ENCODE measurements at places on chromosomes 3 and 15. TPM values are rescaled to one million over a fixed set of nuclear protein-coding genes. Genes with fewer than 3 reads are reported as not detected.

The FMN1 gene
- not detected for total RNA-seq

The SEMA5B gene
- total RNA-seq: not detected

The PTX3 gene
- total RNA-seq: not detected

The ZNF662 gene
- 0.12 TPM for total RNA-seq

The SLC2A2 gene
- total RNA-seq: not detected

The CIP2A gene
- total RNA-seq: 58.3 TPM

The MB21D2 gene
- total RNA-seq: 8.6 TPM

The B3GALNT1 gene
- total RNA-seq: 3.3 TPM

The GOLGA8S gene
- 0.07 TPM for total RNA-seq

The NEO1 gene
- 5.8 TPM for total RNA-seq

The HIGD2B gene
- total RNA-seq: not detected

DNA sequence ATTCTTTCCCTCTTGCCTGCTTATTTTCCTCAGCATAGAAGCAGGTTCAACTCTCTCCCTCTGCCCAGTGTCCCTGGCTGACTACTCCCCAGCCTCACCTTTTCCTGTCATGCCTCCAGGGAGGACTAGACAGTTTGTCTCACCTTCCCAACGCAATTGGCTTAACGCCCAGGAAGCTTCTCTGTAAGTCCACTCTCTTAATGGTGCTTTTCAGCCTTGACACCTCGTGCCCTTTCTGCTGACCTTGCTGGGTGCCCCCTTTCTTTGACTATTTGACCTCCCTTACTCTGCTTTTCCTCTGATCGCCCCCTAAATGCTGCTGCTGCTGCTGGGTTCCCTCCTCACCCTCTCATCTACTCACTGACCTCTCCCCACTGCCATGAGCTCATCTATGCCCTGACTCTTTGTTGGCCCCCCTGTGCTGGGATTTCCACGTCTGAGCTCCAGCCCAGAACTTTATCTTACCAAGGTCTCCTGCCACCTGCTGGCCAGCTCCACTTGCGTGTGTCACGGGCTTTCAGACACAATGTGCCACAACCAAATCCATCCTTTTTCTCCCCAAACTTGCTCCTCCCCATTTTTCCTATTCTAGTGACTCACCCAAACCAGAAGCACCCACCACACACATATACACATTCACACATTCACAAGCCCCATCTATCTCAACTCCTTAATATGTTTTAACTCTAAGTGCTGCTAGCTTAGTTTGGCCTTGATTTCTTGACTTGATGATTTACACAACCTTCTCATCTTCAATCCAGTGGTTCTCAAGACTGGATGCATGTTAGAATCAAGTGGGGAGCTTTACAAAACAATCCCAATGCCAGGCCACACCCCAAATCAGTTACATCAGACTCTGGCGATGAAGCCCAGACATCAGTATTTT lies 16.6 kb downstream of the EPB42 start:
- H3K27me3 ChIP-seq: peaks cover 13% of the 10 kb centered on the region
- H3K4me1 ChIP-seq: peaks cover 12% of the 10 kb centered on the region
- H3K27ac ChIP-seq: no peak overlapping the region

DNA sequence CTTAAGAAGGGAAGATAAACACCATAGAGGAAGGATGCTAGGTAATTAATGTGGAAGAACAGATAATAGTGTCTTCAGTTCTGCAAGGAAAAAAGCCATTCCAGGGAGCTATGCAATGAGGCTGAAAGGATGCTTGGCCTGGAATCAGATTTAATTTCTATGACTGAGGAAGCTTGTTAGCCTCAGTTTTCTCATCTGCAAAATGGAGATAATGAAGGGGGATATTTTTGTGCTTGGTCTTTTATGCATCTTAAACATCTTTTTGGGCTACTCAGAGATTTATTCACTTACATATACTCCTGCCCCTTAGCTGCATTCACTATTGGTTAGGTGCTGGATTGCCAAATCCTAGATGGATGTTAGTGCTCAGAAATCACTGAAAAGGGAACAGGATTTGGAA lies 16.7 kb downstream of the DNAJB11 start:
- H3K4me1 ChIP-seq: peaks cover 25% of the 10 kb centered on the region
- no peak overlapping the region for H3K4me3 ChIP-seq
- H3K36me3 ChIP-seq: peaks cover 39% of the 10 kb centered on the region
- no peak for DNase-seq
- no peaks in the 10 kb centered on the region for H3K27me3 ChIP-seq
- H3K27ac ChIP-seq: no peak overlapping the region

DNA sequence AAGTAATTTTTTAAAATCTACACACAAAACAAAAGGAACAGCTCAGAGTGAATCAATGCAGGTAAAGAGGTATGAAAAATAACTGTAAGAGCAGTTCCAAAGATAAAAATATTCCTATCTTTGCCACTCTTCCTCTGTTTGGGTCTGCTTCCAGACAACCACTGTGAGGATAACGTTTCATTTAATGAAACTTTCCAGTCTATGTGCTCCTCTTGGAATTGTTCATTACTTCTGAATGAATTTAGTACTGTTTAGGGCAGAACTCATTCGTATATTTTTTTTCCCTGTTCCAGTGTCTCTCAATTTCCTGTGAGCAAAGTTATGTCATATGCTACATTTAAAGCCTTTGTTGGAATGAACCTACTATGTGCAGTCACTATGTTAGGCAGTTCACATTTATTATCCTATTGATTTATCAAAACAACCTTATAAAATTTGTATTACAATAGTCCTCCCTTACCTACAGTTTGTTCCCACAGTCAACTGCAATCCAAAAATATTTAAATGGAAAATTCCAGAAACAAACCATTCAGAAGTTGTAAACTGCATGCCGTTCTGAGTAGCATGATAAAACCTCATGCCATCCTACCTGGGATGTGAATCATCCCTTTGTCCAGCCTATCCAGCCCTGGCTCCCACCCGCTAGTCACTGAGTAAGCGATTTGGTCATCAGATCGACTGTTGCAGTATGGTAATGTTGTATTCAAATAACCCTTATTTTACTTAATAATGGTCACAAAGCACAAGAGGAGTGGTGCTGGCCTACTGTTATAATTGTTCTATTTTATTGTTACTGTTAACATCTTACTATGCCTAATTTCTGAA lies 98.1 kb downstream of the TMCC1 start:
- H3K27ac ChIP-seq: no peak overlapping the region
- no peaks in the 10 kb centered on the region for H3K36me3 ChIP-seq
- H3K27me3 ChIP-seq: no peaks in the 10 kb centered on the region
- peaks cover 9% of the 10 kb centered on the region for H3K4me1 ChIP-seq
- DNase-seq: no peak
- H3K4me3 ChIP-seq: no peak overlapping the region

DNA sequence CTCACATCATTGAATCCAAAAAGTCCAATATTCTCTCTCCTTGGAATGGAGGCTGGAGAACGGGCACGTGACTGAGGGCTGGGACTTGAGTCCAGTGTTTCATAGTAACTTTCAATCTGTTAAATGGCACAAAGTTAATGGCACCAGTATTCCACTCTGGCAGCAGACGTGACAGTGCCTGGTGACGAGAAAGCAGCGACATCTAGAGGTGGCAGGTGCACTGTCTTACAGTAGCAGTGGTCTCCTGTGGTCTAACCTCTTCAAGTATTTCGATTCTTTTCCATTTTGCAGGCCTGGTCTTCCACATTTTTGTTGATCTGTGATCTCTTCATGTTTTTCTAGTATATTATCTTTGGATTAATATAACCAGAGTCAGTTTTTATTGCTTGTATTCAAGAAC lies 107.1 kb downstream of the OXSM start:
- no peak for DNase-seq
- no peak overlapping the region for H3K4me3 ChIP-seq
- H3K4me1 ChIP-seq: peaks cover 3% of the 10 kb centered on the region
- no peak overlapping the region for H3K27ac ChIP-seq
- H3K27me3 ChIP-seq: no peaks in the 10 kb centered on the region
- no peaks in the 10 kb centered on the region for H3K36me3 ChIP-seq

DNA sequence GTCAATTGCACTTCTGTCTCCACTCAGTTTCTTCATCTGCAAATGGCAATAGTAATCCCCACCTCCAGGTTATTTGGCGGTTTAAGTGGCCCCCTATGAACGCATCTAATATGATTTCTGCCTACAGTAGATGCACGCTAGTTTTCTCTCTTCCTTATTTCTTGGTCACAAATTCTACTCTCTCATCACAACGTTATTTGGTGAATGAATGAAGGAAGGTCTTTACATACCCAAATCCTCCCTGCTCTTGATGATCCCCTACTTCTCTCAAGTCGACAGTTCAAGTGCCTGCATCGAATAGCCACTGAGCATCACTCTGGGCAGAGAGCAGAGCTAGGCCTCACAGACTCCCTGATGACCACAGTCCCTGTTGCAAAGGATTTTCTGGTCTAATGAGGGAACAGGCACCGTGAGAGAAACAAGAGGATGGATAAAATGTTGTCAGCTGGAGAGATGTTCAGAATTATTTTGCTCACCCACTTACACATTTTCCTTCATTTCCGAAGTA lies 181.2 kb upstream of the SMAD3 start:
- no peak overlapping the region for H3K27ac ChIP-seq
- H3K36me3 ChIP-seq: no peaks in the 10 kb centered on the region
- H3K4me1 ChIP-seq: peaks cover 2% of the 10 kb centered on the region
- H3K27me3 ChIP-seq: peaks cover 9% of the 10 kb centered on the region

- no peak overlapping the region for H3K27ac ChIP-seq
- no peaks in the 10 kb centered on the region for H3K36me3 ChIP-seq
- H3K4me1 ChIP-seq: no peaks in the 10 kb centered on the region
- DNase-seq: no peak
These were observed 110.1 kb downstream of the MOBP start for GRCh38 chr3:39577541-39577940.

GRCh38 chr15:73366766-73367623 lies 1.8 kb downstream of the HCN4 start:
- DNase-seq: no peak
- no peak overlapping the region for H3K27ac ChIP-seq
- no peaks in the 10 kb centered on the region for H3K36me3 ChIP-seq
- peaks cover 2% of the 10 kb centered on the region for H3K4me1 ChIP-seq

- H3K36me3 ChIP-seq: peaks cover 46% of the 10 kb centered on the region
- H3K4me3 ChIP-seq: no peak overlapping the region
- peaks cover 16% of the 10 kb centered on the region for H3K4me1 ChIP-seq
These were observed 23.0 kb downstream of the HPS3 start for GRCh38 chr3:149152420-149152819.

DNA sequence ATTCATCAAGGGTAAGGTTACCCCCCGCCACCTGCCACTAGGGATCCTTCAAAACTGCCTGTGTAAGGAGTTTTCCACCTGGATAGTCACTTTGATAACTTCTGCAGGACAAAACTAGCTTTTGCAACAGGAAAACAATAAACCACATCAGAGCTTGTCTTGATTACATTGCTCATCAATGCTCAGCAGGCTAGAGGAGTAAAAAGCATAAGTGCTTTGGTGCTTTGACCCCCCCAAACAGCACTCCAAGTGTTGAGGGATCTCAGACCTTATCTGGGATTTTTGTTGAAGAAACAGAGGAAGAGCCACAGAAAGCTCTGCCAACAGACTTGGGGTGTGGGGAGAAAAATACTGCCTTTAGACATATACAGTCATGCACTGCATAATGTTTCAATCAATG lies 10.8 kb upstream of the PHLDB2 start:
- peaks cover 3% of the 10 kb centered on the region for H3K4me1 ChIP-seq

GRCh38 chr15:93801206-93801605 lies 430.2 kb upstream of the MCTP2 start:
- H3K4me1 ChIP-seq: no peaks in the 10 kb centered on the region
- H3K4me3 ChIP-seq: no peak overlapping the region
- no peaks in the 10 kb centered on the region for H3K36me3 ChIP-seq
- no peak overlapping the region for H3K27ac ChIP-seq
- DNase-seq: no peak

DNA sequence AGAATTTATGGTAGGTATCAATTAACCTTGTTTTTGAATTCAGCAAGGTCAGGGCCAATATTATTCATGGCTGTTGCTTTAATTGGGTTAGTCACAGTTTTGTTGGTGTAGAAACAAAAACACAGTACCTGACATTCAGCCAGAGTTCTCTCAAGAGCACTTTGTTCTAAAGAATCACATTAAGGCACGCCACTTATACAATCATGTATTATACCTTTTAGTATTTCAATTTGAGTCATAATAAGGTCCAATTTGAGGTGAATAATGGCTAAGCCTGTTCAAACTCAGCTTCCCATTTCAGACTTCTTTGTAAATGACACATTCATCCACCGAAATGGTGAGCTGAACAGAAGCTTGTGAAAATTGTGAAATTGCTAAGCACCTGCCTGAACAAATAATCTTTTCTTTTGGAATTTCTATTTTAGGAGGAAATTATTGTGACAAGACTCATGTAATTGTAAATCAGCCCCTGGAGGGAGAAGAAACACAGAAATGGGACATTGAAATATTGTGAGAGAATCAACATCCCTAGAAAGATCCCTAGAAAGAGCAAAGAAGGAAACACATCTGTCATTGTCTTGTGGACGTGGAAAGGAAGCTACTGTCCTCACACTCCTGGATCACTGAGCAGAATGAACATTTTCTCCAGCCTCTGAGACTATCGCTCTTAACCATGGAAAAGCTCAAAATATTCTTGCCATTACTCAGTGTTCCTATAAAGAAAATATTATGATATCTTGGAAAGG lies 29.3 kb downstream of the RIOX2 start:
- peaks cover 11% of the 10 kb centered on the region for H3K4me1 ChIP-seq
- H3K4me3 ChIP-seq: no peak overlapping the region
- no peak for DNase-seq
- peak overlapping the region; percentile 69 for H3K27ac ChIP-seq
- peaks cover 63% of the 10 kb centered on the region for H3K36me3 ChIP-seq

DNA sequence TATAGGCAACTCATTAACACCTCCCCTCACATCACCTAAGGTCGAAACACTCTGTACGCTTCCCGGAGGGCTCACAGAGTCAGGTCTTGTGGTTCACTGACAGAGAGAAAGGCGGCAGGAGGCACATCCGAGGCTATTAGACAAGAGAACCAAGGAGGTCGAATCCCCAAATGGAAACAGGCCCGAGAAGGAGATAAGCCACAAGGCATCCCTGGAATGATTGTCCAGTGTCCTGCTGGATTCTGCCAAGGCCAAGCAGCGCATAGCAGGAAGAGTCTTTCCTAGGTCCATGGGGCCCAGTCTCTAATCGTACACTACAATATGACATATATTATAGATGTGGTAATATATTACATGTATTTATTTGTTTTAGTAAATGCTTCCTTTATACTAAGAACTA lies 58.5 kb downstream of the ANXA2 start:
- DNase-seq: no peak
- H3K36me3 ChIP-seq: peaks cover 5% of the 10 kb centered on the region
- H3K27ac ChIP-seq: no peak overlapping the region
- peaks cover 6% of the 10 kb centered on the region for H3K4me1 ChIP-seq
- no peak overlapping the region for H3K4me3 ChIP-seq
- peaks cover 18% of the 10 kb centered on the region for H3K27me3 ChIP-seq

GRCh38 chr3:125332504-125332903 lies 42.6 kb downstream of the ZNF148 start:
- no peak for DNase-seq
- no peak overlapping the region for H3K27ac ChIP-seq
- H3K4me1 ChIP-seq: peaks cover 18% of the 10 kb centered on the region
- H3K27me3 ChIP-seq: no peaks in the 10 kb centered on the region

GRCh38 chr15:86555098-86555497 lies 475.4 kb downstream of the AGBL1 start:
- no peak for DNase-seq
- no peaks in the 10 kb centered on the region for H3K4me1 ChIP-seq
- H3K27me3 ChIP-seq: no peaks in the 10 kb centered on the region
- no peaks in the 10 kb centered on the region for H3K36me3 ChIP-seq
- H3K4me3 ChIP-seq: no peak overlapping the region

Data from activated CD4-positive, alpha-beta T cell treated with anti-CD3 and anti-CD28 coated beads, Interleukin-2, amount 10 ng/mL, durations not matched to agents 24 days and 14 days (primary cell).